Right atrium auricular region (tissue), 2 donors: ENCODE measurements at places on chromosomes 1 and 21. TPM values are rescaled to one million over a fixed set of nuclear protein-coding genes. Genes with fewer than 3 reads are reported as not detected.

RHCE gene
- 0.28 TPM for total RNA-seq

DNA sequence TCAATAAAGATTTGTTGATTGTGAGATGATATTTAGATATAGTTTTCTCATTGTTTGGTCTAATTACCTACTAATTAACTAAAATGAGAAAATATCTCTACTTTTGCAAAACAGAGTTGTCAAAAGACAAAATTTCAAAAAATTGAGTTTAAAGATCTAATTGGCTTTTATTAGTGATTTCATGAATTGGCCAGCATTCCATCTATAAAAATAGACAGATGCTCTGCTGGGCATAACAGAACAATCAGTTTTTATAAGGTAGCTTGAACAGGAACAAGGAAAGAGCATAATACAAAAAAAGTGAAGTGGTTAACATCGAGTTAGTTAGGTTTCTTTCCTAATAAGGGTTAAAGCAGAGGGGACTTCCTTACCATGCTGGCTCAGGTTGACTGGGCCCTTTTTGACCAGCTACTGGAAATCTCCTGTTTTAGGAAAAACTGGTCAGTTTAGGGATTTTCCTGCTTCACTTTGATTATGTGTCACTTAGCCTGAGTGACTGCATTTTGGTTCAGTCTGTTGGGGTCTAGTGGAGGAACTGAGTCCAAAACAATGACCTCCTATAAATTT is 63.0 kb downstream of the VCAM1 start:
- DNase-seq, result no peak

DNA sequence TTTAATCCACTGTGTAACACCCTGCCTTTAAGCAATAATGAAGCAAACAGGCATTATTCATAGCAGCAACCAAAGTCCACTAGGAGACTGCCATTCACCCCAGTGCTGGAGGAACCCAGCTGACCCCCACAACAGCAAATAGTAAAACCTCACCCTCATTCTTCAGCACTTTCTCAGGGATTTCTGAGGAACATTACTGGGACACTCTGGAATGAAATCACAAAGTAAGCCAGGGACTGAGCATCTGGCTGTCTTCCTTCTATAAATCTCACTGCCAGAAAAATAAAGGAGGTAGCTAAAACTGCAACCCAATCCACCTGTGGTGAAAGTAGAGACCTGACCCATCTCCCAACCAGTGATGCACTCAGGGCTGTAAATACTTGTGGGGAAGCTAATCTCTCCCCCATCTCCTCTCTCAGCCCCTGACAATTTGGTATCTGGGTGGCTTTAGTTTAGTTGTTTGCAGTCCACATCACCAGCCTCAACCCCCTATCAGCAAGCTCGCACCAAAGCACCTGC is 47.1 kb downstream of the COL6A1 start:
- no peak for DNase-seq

DNA sequence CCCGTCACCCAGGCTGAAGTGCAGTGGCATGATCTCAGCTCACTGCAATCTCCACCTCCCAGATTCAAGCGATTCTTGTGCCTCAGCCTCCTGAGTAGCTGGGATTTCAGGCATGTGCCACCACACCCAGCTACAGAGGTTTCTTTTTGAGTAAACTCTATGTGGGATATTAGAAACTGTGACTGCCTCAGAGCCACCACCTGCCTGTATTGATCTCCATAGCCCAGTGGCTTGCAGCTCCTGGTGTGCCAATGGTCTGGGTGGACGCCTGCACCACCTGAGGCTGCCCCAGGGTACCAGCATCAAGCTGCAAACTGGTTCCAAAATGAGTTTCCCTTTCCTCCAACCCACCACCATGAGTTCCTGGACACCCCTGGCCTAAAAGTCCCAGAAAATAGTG is 89.7 kb upstream of the SLC44A3 start:
- DNase-seq, result no peak

DNA sequence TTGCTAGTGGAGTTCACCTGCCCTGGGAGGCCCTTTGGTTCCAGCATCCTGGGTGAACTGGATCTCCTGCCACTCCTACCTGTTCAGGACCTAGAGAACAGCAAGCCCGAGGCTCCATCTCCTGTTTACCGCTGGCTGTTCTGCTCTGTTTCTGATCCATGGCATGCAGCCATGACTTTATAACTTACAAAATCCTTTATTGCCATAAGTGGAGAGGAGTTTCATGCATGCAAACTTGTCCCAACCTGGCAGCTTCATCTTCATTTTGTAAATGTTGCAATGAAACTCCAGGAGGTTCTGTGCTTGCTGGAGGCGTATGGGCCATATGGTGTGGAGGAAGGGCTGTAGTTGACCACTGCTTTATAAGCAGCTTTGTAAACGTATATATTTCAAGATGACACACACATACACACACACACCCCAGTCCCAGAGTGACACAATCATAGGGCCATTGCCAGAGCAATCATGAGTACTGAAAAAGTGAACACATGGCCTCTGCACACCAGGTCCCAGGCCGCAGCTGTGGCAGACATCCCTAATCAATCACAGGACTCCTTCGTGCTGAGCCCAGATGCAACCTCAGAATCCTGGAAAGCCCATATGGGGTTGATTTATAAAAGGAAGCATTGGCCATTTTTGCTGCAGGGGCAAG is 69.0 kb downstream of the UBIAD1 start:
- DNase-seq, result no peak

GRCh38 chr1:198125995-198126735 is 30.6 kb upstream of the NEK7 start:
- DNase-seq, result no peak

WNT2B gene
- 18.6 TPM for total RNA-seq
